Stimulated activated CD8-positive, alpha-beta memory T cell treated with anti-CD3 and anti-CD28 coated beads, Interleukin-15, amount 100 ng/mL, for 24 hours (primary cell): ENCODE measurements at places on chromosomes 6 and 20.

GRCh38 chr20:24469894-24470745 lies 691 bp downstream of the SYNDIG1 start:
- DNase-seq = no peak

DNA sequence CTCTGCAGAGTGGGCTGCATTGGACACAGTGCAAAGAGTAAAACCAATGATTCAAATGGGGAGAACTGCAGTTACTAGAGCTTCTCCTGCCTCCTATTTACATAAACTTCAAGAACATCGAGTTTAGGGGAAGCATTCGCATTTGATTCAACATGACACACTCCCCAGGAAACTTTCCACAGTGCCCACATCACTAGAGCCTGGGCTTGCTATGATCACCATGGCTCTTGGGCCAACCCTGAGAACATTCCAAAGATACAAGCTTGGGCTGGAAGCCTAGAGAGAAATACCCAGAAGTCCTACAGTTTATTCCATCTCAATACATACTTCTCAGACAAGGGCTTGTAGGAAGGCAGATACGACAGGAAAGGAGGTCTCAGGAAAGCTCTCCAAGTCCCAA lies 337.9 kb downstream of the CD83 start:
- no peak for DNase-seq

- no peak for DNase-seq
These were observed 210.3 kb downstream of the EPM2A start for GRCh38 chr6:145525038-145525437.

GRCh38 chr6:130337534-130337933 lies 28.3 kb upstream of the TMEM200A start:
- DNase-seq = no peak

GRCh38 chr6:38705924-38706323 lies 3.0 kb upstream of the GLO1 start:
- DNase-seq = no peak

DNA sequence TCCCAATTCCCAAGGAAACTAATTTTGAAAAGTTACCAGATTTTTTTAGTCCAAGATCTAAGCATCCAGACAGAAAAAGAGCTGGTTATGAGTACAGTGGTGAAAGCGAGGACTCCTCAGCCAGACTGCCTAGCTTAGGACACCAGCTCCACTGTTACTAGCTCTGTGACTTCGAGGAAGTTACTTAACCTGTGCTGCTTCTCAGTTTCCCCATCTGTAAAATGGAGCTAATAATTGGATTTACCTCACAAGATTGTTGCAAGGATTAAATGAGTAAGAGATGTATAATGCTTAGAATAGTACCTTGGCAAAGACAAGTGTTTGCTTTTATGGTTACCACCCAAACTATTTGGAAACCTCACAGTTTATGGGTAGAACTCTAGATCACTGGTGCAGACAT lies 1.1 kb downstream of the NT5DC1 start:
- DNase-seq = no peak

- DNase-seq = no peak
These were observed 41.5 kb upstream of the KCNQ5 start for GRCh38 chr6:72580281-72580940.

DNA sequence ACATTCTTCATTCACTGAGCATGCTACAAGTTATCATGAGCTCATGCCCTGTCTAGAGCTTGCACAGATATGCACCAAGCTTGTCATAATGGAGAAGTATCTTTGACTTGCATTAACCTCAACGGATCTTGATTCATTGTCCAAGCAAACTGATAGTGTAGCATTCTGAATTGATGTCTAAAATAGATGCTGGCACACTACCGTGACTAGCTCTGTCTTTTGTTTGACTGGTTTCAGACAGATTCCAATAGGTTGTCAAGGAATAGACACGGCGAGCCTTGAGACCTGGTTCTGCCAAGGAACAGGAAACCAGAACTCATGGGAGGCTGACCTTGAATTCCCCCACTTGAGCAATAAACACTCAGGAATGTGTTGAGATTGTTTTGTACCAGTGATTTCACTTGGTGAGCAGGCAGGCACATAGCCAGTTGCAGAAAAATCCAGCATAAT lies 1153.1 kb upstream of the GJE1 start:
- no peak for DNase-seq

DNA sequence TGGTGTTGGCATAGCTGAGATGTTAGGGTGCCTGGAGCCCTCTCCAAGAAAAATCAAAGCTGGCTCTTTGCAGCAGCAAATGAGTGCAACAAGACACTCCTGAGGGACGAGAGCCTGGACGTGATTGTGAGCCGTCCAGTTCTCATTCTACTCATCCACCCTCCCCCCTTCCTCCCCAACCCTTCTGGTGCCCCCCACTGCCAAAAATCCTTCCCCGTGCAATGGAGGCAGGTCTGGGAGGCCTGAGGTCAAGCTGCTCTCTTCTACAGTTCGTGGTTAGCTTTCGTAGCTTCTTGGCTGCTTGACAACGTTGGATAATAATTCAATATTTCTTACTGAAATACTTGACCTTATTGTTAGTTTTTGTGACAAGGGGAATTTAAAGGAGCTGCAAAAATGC lies 185.3 kb upstream of the SUPT3H start:
- DNase-seq = no peak

- peak; percentile 9 for DNase-seq
These were observed 6.3 kb downstream of the BCAS1 start for GRCh38 chr20:54063992-54064676.

GRCh38 chr6:52612336-52613054 lies 35.6 kb upstream of the TRAM2 start:
- no peak for DNase-seq

DNA sequence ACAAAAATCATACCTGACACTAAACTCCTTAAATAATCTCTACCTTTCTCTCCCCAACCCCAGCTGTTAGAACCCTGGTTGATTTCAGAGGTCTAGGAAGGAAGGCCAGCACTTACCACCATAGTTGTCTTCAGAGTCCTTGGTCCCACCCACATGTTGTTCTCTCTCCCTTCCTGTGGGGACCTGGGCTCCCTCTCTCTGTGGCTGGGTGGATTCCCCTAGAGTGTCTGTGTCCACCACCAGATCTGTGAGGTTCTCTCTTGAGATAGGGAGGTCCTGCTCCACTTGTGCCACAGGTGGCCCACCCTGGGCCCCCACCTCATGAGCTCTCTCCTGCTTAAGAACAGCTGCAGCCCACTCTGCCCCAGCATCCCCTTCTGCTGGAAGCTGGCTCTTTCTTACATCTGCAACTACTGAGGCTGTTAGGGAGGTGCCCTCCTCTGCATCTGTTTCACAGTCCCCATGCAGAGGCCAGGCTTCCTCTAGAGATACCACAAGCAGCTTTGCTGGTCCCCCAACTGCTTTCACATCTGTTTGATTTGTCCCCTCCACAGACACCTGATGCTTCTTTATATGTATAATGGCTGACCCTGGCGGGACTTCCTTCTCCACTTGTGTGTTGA lies 5.2 kb downstream of the MDC1 start:
- no peak for DNase-seq

DNA sequence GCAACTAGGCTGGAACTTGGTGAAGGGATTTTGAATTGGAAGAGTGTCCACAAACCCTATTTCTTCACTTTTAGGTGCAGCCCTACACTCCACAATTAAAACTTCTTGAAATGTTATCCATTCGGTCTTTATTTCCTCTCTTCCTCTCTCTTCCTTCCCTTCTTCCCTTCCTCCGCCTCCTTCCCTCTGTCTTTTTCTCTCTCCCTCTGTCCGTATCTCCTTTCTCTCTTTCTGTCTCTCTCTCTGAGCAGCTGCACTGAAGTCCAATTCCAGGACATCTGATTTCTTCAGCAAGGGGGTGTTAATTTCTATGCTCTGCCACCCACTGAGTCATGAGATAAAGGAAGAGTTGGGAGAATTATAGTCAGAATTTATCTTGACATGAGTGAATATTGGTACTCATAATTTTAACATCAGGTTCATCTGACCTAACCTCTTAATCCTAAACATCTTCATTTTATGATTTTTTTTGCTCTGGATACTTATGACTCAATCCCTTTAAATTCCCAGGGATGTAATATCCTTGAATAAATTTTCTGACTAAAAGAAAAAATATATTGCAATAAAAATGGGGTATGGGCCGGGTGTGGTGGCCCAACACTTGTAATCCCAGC lies 84.2 kb downstream of the BCAS1 start:
- DNase-seq = no peak

DNA sequence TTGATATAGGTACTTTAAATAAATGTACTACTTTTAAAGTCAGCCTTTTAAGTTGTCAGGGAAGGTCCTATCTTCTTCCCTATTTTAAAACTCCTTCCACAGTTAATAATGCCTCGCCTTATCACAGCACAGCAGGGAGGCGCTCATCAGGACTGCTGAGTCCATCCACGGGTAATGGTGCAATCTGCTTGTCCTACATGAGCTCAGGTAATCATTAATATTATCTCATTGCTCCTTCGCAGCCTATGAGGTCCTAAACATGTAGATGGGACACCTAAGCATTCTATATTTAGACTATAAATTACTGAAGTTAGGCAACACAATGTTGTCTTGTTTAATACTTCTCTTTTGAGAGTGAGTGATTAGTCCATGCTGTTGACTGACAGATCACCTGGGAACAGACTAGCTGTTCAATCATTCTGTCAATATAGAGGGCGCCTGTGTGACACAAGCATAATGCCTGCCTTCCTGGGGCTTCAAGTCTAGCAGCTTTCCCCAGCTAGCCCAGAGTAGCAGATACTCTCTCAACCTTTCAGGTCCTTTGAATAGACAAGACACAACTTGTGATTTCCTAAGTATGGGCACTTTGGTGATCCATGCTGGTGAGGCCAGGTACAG lies 91.0 kb downstream of the FYN start:
- DNase-seq = no peak

DNA sequence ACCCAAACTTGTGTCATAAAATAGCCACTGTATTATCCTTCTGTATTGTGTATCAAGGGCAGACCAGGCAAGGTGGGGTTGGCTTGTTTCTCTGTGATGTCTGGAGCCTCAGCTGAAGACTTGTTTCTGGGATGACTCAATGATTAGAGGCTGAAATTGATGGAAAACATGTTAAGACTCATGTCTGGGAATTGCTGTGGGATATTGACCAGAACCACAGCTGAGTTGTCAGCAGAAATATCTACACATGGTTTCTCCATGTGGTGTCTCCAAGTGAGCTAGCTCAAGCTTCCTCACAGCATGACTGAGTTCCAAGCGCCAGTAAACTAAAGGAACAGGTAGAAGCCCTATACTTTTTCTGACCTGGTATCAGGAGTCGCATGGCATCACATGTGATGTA lies 128.5 kb upstream of the SYNDIG1 start:
- DNase-seq = no peak

DNA sequence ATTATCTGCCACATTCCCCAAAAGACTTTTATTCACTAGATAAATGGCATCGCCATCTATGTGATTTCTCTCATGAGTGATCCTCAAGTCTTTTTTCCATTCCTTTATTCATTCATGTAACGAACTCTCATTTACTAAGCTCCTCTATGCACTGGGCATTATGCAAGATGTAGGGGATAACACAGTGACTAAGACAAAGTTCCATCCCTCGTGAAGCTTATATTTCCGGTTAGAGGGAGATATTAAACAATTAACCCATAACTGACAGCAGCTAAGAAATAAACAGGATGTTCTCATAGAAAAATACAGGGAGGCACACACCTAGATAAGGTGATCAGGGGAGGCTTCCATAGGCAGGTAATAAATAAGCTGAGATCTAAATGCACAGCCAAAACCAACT lies 17.2 kb upstream of the PREX1 start:
- no peak for DNase-seq

DNA sequence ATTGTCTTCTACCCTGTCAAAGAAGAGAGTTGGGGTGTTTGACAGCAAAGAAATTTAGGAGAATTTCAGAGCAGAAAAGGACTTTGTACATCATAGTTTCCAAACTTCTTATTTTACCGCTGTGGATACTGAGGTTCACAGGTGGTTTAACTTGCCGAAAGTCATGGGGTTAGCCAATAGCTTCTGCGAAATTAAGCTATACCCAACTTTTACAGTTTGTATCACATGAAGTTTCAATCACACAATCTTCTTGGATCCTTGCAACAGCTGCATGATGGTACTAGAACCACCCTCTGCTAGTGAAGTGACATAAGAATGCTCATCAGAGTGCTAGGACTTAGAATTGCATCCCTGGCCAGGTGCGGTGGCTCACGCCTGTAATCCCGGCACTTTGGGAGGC lies 345.5 kb downstream of the CD83 start:
- no peak for DNase-seq

- DNase-seq = no peak
These were observed 59.7 kb upstream of the MYB start for GRCh38 chr6:135121434-135121833.

DNA sequence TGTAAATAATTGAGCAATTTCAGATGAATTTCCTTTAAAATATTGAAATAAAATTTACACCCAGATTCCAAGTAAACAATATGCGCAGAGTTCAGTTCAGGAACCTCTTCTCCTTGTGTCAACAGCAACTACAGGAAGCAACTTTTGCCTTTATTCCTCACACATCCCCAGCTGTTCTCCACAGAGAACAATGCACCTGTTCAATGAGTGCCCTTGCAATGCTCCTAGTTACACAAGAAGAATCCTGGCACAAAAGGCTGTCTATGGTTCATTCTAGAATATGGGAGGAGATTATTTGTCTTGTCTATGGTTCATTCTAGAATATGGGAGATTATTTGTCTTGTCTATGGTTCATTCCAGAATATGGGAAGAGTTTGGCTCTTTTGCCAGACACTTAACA lies 454.9 kb downstream of the BTBD3 start:
- DNase-seq = no peak
